ENCODE measurements at places on chromosomes 5 and 9.

GRCh38 chr9:117120061-117120460 is 294.8 kb downstream of the ASTN2 start:
- DNase-seq: no peak

GRCh38 chr9:71693607-71694006 is 74.7 kb downstream of the CEMIP2 start:
- no peak for DNase-seq

- no peak for DNase-seq
Observed at GRCh38 chr9:127767410-127767809, 11.1 kb downstream of the SH2D3C start.

GRCh38 chr9:13608451-13608850 is 329.0 kb upstream of the MPDZ start:
- no peak for DNase-seq

DNA sequence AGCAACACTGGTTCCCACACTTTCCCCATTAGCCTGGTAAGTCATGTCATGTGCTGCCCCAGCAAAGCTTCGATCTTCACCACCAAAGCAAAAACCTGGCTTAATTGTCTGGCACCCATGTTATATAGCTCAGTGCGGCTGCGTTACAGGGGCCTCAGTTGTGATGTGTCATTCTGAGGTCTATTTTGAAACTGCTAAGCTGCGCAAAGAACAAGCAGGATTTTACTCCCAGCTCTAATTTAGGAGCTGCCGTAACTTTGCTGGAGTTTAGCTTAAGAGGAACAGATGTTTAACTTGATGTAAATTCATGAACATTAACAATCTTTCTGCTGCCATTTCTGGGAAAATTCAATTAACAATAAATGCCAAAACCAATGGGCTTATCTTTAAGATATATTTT is 274.1 kb downstream of the HSPA4 start:
- no peak for DNase-seq

- DNase-seq: no peak
Observed at GRCh38 chr5:159409801-159410200, 79.5 kb upstream of the IL12B start.

DNA sequence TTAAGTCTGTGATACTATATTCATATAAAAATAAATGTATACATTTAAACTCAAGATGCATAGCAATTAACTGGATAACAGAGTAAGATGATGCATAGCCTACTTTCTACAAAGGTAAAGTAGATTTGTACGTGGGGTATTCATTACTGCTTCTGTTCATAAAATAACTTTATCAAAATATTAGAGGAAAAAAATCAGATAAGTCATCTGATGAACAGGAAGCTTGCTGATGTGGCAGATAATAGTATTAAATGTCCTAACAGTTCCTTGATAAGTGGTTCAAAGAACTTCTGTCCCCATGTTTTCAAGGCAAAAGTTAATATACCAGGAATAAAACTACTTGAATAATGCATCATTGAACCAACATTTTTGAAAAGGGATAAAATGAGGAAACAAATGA is 123.7 kb downstream of the NFIB start:
- DNase-seq: no peak

DNA sequence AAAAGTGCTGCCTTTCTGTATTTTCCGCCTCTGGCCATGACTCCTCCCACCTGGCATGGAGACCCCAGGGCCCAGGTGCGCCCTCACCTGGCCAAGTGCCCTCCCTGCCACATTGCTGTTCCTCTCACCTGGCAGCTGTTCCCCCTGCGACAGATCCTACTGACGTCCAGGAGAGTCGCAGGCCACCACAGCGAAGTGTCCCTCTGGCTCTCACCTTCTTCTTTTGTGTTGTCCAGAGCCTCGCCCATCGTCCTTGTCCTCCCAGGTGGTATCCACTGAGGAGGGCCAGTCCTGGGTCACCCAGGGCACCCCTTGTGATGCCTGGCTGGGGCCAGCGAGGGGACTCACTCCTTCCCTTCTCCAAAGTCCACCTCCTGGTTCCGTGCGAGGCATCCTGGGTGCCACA is 2.6 kb downstream of the NKD2 start:
- DNase-seq: peak; percentile 74

- no peak for DNase-seq
Observed at GRCh38 chr5:167208911-167209310, 1082.5 kb upstream of the WWC1 start.

- DNase-seq: peak; percentile 36
Observed at GRCh38 chr9:35673132-35674024, at the start of gene CA9. Gene CA9 (plus strand): TSS chr9:35673928. CDS start chr9:35673960, 32 bp downstream.

GRCh38 chr9:26574256-26574655 is 318.3 kb downstream of the CAAP1 start:
- no peak for DNase-seq

DNA sequence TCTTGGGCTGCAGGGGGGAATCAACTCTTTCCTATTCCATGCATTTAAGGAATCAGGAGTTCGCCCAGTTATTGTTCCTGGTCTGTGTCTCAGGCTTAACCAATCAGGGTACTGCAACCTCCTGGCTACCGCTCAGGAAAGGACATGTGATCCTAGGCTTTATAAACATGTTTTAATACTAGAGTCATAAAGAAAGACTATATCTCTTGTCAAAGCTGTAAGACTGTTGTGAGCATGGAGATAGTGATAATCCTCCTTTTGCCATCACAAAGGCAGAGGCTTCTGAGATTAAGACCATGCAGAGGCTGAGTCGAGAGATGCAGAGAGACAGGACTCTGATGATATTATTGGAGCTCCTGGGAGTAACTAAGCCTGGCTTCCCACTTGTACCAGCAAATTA is 137.0 kb downstream of the YIPF5 start:
- DNase-seq: no peak

DNA sequence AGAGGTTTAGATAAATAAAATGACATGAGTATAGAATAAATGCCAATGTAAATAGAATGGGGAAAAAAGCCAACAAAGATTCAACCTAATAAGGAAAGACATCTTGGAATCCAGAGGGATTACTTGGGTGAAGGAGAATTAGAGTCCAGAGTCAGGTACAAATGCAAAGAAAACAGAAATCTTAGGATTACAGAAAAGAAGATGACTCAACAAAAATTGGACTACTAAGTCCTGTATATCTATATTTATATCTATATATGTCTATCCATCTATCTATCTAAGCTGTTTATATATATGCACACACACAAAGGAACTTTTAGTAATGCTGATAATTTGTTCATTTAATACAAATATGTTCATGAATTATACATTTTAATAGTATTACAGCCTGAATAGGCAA is 27.6 kb downstream of the FAM174A start:
- no peak for DNase-seq

DNA sequence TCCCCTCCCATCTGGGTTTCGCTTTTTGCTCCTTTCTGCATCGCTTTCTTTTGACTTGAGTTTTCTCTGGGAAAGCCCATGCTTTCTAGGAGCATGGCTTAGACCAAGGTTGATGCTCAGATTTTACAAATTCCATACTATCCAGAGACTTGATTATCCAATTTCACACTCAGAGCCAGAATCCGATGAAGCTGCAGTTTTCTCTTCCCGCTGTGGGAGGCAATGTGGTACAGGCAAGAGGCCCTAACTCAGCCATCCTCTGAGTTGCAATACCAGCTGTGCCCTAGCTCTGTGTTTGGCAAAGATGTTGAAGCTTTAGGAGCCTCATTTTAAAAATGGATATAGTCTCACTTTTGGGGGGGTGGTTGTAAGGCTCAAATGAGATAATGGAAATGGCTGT is 85.1 kb downstream of the BRINP1 start:
- DNase-seq: no peak

DNA sequence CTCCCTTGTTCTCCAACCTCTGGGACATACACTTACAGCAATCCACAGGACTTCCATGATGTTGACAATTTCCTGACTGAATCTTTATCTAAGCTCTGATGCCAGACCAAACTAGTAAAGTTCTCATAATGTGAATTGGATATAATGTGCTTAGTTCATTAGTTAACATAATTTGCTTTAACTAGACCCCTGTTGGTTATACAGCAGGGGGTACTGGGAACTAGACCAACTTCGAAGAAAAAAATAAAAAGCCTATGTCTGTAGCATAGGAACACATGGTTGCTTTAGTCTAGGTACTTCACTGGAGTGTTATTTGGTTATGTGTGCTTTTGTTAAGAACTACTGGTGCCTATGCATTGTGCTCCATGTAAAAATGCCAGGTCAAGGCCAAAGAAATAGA is 173.8 kb downstream of the ADAMTS6 start:
- no peak for DNase-seq

- DNase-seq: peak; percentile 31
Observed at GRCh38 chr9:130995086-130996011, 13.6 kb upstream of the LAMC3 start.

GRCh38 chr5:50922942-50923767 is 256.7 kb downstream of the PARP8 start:
- no peak for DNase-seq

GRCh38 chr5:45284436-45284835 is 411.7 kb downstream of the HCN1 start:
- DNase-seq: no peak

GRCh38 chr5:80864706-80865435 is 95.3 kb upstream of the RASGRF2 start:
- DNase-seq: no peak

DNA sequence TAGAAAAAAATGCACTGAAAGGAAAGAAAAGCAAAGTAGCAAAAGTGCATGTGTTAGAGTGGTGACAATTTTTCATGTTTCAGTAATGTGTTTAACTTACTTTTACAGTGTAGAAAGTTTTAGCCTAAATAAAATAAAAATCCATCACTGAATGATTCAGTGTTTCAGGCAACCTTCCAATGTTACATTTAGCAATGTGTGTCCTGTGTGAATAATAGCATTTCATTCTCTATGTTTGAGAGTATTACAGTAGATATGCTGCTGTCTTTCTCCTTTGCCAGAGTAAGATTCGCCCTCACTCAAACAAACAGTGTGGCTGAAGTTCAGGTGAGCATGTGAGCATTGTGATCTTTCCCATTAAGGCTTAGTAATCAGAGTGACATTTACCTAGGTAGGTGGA is 171.1 kb downstream of the TARS1 start:
- DNase-seq: no peak

GRCh38 chr5:157459715-157460599 is at the start of gene NIPAL4:
Gene NIPAL4 (plus strand): TSS chr5:157460213. CDS start chr5:157460321, 108 bp downstream.
- DNase-seq: no peak

GRCh38 chr5:31209334-31209733 is 15.8 kb downstream of the CDH6 start:
- no peak for DNase-seq

DNA sequence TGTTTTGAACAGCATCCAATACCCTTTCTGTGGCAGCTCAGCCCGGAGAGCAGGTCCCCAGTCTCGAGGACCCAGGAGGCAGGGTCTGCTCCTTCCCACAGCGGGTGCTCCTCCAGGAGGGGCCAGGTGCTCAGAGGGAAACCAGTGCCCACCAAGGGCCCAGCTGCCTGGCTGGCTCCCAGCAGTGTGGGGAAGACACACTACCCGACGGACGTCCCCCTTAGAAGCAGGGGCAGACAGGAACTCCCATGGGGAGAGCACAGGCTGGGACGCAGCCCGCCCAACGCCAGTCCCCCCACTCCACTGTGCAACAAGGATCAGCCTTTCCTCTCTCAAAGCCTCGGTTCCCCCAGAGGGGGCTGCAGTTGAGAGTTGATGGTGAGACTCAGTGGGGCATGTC is 57.6 kb downstream of the ADAMTS2 start:
- no peak for DNase-seq

- no peak for DNase-seq
Observed at GRCh38 chr5:8943301-8943700, 602.6 kb downstream of the SEMA5A start.

- DNase-seq: peak; percentile 87
Observed at GRCh38 chr9:114452219-114453165, 52.8 kb downstream of the WHRN start.

DNA sequence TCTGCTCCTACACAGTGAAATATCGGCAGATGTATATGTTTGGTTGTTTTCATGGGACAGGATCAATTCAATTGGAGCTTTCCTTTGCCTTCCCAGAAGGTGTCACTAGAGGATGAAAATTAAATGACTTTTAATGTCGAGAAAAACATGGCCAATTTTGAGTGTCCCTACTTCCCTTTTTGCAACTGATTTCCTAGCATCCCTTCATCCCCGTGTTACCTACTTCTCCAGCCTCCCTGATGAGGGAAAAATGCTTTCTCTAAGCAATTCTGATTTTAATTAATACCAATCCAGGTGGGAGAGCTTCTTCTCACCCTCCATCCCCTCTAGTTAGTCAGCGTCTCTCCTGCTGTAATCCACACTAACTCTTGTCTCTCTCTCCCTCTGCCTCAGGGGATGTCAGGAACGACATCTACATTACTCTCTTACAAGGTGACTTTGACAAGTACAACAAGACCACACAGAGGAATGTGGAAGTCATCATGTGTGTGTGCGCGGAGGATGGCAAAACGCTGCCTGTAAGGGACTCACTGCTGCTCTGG is 64.9 kb downstream of the DOCK2 start:
- no peak for DNase-seq

DNA sequence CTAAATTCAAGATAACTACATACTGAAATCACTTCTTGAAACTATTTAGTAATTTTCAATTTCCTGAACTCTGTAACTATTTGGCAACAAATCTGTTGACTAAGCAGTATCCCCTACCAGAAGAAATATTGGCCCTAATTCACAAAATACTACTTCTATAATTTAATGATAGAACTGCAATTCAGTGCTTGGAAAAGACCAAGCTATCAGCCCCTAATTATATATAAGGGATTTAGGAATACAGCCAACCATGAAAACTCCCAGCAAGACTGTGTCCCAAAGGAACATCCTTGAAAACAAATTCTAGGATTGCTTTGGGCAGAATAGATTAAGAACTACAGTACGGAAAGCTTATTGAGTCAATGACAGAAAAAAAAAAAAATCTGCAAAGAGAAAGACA is 169.2 kb downstream of the RAB3C start:
- DNase-seq: no peak

DNA sequence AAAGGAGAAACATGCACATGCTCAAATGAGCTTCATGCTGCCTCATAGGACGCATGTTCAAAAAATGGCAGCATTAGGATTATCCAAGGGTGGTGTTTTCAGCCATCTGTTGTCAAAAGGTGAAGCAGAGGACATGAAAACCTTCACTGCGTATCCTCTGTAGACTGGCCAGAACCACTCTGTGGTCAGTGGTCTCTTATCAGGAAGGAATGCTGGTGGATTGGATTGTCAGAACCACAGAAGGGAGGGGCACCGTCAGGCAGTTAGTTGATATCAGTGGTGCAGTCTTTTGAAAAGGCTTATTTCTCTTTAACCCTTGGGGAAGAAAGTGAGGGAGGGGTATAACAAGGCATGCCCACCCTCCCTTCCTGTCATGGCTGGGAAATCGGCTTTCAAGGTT is 100.1 kb downstream of the FBXL7 start:
- DNase-seq: no peak

GRCh38 chr5:127022846-127023245 is 7.5 kb downstream of the MARCHF3 start:
- no peak for DNase-seq

GRCh38 chr5:40688996-40689395 is 9.3 kb downstream of the PTGER4 start:
- no peak for DNase-seq

GRCh38 chr5:96816991-96817390 is 9.2 kb upstream of the ERAP1 start:
- no peak for DNase-seq

- DNase-seq: no peak
Observed at GRCh38 chr9:104911032-104911607, 16.8 kb downstream of the ABCA1 start.
